ENCODE measurements at places on chromosomes 3 and 15.

DNA sequence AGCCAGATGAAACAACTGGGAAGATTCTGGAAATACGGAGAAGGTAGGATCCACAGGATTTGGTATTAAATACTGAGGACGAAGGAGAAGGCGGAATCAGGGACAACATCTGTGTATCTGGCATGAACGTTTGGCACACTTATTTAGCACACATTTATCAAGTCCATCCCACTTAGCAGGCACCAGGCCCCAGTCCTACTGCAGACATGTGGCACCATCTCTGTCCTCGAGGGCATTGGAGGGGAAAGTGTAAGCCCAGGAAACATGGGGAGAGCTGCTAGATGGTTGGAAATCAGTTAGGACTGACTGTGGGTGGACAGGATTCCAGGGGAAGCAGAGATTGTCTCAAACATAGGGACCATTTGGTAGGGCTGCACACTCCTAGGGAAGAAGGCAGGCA, 29.0 kb upstream of the LCTL start:
- no peak for DNase-seq

GRCh38 chr15:22918056-22918455, 62.1 kb downstream of the CYFIP1 start:
- DNase-seq = no peak

DNA sequence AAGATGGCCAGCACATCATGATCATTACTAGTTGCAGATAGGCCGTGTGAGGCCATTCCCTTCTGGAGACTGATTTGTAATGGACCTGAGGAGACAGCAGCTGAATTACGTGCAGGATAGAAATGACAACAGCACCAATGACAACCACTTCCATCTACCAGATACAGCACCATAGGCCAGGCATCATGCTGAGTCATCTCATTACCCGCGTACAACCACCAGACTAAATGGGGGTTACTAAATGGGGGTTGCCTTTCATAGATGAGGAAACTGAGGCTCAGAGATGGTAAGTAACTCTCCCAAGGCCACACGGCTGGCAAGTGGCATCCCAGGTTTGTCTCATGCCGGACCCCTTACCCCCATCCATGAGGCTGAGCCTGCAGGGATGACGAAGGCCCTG, 32.8 kb upstream of the FAM107A start:
- DNase-seq = no peak

DNA sequence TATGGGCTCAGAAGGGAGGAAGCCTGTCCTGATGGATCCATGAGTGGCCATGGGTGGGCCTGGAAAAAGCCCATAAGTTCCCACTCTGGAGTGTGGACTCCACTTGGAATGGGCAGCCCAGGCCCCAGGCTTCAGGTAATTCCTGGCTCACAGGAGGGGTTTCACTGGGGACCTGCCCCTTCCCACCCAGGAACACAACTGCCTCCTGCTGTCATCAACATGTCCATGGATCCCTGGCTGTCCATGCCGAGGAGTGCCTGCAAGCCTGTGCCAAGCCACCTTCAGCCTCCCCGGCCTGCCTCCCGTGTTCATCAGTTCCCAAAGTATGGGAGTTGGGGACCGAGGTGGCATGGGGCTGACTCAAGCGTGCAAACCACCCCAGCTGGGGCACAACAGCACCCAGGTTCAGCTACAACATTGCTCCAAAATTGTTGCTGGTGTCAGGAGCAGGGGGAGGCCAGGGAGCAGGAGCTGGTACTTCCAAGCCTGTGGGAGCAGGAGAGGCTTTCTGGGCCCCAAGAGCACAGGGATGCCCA, 470.9 kb upstream of the ARL6 start:
- no peak for DNase-seq

- no peak for DNase-seq
Measured at GRCh38 chr15:41842229-41842628, 3.6 kb downstream of the PLA2G4B start.

DNA sequence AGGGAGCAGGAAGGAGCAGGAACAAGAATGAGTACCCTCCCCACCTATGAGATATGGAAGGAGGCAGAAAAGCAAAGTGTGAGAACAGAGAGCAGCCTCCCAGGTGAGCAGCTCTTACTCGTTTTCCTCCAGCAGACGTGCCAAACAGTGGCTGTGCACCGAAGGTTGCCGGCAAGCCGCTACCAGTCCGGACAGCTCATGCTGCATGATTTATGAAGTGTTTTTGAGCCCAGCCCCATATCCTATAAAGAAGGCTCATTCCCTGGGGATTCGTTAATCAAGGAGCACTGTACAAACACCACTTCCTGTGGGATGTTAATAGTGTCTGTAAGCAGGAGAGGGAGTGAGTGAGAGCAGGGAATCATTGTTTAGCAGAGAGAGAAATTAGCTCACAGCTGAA, 118.3 kb upstream of the FOXB1 start:
- DNase-seq = no peak

GRCh38 chr15:76974456-76975036, 20.4 kb upstream of the PSTPIP1 start:
- DNase-seq = no peak

GRCh38 chr3:52681596-52681995, 4.1 kb downstream of the PBRM1 start:
- no peak for DNase-seq

- no peak for DNase-seq
Measured at GRCh38 chr3:38130631-38131065, 6.3 kb downstream of the ACAA1 start.

DNA sequence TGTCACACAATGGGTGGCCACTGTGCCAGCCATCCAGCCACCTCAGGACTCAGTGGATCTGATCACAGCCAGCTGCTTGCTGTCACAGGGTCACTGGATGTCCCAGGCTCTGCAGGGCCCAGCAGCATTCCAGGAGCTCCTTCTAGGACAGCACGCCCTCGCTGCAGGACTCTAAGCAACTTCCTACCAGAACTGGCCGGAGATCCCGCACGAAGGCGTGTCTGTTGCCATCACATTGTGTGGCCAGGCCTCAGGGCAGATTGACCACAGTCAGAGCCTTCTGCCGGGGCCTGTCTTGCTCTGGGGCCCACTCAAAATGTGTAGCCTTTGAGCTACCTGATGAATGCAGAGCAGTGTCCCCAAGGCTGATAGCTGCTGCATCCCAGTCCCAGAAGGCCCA, 24.6 kb downstream of the DNAJB8 start:
- no peak for DNase-seq

DNA sequence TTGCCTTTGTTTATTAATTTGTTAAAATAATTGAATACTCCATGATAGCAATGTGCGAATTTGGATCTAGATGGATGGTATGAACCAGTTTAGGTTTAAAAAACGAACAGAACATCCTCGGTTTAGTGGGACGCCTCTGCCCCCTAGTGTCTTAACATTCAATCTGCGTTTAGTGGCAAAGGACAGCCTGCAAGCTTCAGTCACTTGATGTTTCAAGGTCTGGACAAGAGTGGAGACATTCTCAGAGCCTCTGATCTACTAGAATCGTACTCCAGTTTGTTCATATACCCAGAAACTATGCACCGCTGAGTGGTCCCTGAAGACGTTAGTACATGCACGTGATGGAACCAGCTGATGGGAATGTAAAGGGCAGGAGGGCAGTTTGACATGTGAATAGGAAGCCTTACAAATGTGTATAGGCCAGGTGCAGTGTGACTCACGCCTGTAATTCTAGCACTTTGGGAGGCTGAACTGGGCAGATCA, 17.8 kb upstream of the ATP13A4 start:
- no peak for DNase-seq

DNA sequence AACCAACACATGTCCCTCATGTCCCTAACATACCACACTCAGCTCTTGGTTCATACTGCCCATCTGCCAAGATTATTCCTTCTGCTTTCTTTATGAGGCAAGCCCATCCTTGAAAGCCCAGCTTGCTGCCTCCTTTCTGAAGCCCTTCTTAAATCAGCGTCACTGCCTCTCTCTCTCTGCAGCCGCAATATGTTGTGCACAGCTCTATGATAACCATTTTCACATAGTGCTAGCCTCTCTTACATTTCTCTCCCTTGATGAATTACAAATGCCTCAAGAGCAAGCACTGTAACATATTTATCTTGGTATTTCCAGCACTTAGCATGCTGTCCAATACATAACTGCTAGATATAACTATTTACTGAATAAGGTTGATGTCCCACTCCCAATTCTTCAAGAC, 86.5 kb downstream of the TNIK start:
- DNase-seq = no peak

GRCh38 chr15:96585484-96586386, 255.2 kb downstream of the NR2F2 start:
- DNase-seq = no peak

GRCh38 chr3:7444886-7445285, 584.0 kb downstream of the GRM7 start:
- DNase-seq = no peak

GRCh38 chr3:127486321-127486944, 104.1 kb downstream of the TPRA1 start:
- DNase-seq = no peak

DNA sequence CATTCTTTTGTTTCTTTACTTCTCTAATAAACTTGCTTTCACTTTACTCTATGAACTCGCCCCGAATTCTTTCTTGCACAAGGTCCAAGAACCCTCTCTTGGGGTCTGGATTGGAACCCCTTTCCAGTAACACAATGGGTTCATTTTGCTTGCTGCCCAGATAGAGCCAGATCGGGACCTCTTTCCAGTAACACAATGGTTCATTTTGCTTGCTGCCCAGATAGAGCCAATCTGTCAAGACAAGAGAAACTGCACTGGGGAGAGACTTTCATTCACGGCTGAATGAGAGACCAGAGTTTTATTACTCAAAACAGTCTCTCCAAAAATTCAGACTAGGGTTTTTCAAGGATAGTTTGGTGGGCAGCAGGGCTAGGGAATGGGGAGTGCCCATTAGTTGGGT, 25.4 kb downstream of the METTL6 start:
- DNase-seq = no peak
